Lung microvascular endothelial cell (primary cell): ENCODE measurements at places on chromosomes 12 and 14. TPM values are rescaled to one million over a fixed set of nuclear protein-coding genes. Genes with fewer than 3 reads are reported as not detected.
A peak's percentile ranks its signal among the peaks of the same experiment; 100 is the strongest.

The TTLL5 gene
- 20.0 and 20.4 TPM in 2 replicates for total RNA-seq

GRCh38 chr12:120249875-120250795, 15.4 kb downstream of the PXN start:
- DNase-seq = peak; percentile 43

The SMOC1 gene
- total RNA-seq = 0.87 and 5.2 TPM in 2 replicates

DNA sequence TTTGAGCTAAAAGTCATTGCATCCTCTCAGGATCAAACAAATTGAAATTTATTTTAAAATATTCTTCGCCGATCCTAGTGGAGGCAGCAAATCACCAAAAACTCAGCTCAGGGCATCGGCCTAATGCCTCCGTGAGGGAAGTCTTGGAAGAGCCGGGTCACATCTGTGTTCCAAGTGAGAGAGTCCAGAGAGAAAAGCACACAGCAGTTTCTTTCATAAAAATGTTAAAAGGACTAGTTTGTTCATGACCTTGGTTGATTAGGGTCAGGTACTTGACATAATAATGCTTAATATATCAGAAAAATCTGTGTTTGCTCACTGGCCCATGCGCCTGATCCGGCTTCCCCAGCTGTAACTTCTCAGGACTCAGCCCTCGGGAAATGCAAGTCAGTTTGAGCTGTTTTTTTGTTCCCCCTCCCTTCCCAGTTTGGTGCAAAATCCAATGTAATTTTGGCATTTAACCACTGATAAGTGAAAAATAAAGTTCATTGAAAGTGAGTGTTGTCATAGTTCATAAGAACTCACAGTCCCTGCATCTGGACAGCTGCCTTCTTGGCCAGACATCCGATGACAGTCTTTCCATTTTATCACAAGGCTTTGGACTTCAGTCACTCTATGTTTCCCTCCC, 161.7 kb downstream of the CAND1 start:
- no peak for DNase-seq

DNA sequence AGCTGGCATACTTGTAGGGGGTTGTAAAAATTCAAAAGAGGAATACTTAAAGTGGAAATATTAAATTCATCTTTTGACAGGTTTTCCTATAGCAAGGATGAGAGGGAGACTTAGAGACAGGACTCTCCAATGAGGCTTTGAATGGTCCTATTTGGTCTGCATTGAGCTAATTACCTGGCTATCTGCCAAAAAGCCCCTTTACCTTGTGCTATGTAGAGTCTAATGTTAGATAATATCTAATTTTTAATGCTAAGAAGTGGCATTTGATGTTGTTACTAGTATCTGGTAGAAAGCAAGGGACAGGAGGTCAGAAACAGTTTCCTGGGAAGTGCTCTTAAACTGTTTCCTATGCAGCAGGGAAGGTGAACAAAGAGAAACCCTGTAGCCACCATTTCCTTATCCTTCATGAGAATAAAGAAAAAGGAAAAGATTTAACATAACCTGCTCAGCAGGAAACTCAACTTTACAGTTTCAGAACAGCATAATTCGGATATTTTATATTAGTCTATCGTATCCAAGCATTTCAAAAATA, 550.0 kb downstream of the SOX5 start:
- DNase-seq = no peak

The CHD8 gene
- 40.1 and 46.8 TPM in 2 replicates for total RNA-seq

GRCh38 chr12:78666584-78666983, 198.0 kb upstream of the SYT1 start:
- no peak for DNase-seq
